ENCODE measurements at places on chromosomes 4 and X.

- peak; percentile 64 for DNase-seq
Measured at GRCh38 chr4:112515198-112516065, 548 bp downstream of the NEUROG2 start.

DNA sequence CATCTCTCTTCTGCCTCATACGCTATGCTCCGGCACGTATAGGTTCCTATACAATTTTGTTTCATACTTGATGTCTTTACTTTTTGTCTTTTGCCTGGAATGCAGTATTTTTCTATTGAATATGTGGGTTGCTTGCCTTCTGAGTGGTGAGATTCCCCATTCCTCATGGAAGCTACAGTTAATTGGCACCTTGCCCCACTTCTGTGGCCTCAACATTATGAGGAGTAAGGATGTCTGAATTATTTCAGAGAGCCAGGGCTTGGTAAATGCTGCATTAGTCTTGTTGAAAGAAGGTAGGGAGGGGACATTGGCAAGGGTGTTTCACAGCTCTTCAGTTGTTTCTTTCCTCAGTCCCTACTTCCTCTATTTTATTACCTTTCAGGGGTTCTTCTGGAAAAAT is 23.0 kb downstream of the CDKL5 start:
- no peak for DNase-seq

DNA sequence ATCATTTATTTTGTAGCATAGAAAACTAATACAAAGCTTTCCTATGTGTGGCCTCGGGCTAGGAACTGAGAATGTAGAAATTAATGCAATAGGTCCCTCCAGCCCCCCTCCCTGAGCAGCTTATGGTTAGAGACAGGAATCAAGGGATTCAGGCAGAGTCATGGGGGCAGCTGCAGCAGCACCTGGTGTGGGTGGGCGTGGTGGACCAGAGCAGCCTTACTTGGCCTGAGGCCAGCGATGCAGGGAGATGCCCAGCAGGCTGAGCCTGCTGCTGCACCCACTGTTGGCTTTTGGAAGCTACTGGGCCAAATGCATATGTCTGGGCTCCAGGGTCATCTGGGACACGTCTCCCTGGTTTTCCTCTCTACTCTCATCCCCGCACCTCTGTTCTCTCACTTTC is 74.0 kb downstream of the STK32B start:
- no peak for DNase-seq

GRCh38 chr4:39353478-39354253 is 12.5 kb downstream of the RFC1 start:
- DNase-seq = no peak

DNA sequence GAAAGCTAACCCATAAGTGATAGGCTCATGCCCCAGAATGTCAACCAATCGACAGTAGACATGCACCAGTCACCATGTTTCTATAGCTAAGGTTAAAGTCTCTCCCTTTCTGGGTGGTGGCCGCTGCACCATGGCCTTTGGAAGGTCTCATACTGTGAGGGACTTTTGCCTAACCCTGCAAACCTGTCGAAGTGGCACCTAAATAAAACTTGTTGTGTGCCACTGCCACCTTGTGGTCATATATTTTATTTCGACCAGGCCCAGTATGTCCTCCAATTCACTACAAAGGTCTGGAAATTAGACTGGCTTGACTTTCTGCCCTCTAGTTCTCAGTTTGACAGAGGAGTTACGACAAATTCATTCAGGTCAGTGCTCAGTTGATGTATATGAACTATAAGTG is 163.1 kb downstream of the SMARCA1 start:
- peak; percentile 58 for DNase-seq

- DNase-seq = no peak
Measured at GRCh38 chrX:132631579-132632232, 142.9 kb upstream of the MBNL3 start.

DNA sequence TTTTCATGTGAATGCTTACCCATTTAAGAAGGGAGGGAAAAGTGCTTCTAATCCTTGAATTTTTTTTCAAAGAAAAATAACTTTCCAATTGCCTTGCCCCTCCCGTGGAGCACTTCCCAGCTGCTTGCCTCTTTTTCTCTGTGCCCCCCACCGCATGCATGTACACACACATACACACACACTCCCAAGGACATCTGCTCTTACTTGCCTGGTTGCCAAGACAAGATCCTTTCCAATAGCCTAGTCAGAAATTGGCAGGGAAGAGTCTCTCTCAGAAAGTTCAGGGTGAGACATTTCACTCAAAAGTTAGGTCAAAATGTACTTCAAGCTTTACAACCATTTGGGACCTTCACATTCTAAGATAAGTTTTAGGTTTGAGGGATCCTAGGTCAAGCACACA is 10.9 kb downstream of the HHIP start:
- no peak for DNase-seq

DNA sequence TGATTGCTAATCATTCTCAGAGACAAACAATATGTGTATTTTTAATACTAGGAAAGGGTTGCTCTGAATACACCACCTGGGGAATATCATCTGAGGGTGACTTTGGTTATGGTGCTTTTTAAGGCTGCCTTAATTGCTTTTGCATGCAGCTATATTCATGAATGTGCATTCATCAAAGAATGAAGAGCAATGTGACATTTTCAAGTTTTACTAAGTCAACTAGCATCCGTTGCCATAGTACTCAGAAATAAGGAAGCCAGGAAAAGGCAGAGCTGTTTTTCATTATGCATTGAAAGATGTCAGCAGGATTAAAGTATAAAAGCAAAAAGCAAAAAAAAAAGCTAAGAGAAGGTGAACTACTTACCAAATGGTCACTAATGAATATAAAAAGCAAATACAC is 67.4 kb upstream of the PCDH18 start:
- no peak for DNase-seq

GRCh38 chrX:72280321-72280845 is 3.3 kb upstream of the RPS4X start:
- DNase-seq = no peak

- peak; percentile 62 for DNase-seq
Measured at GRCh38 chr4:183658362-183659028, 490 bp downstream of the RWDD4 start.

- DNase-seq = no peak
Measured at GRCh38 chr4:40710484-40711254, 39.1 kb upstream of the NSUN7 start.

GRCh38 chr4:126435491-126435890 is 1120.7 kb downstream of the FAT4 start:
- no peak for DNase-seq

DNA sequence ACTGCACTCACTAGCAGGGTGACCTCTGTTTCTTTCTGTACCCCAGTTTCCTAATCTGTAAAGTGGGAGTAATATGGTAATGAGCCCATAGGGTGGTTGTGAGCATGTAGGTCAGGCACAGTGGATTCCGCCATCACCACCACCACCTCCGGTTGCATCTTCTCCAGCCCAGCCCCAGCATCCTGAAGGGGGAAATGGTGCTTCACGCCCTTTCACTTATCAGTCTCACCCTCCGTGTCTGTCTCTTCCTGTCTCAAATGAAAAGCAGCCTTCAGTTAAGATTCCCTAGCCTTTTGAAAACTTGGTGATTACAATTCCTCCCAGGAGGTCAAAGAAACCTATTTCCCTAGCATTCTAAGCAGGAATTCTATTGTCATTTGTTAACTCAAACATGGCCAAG is 16.9 kb upstream of the XPNPEP2 start:
- no peak for DNase-seq

DNA sequence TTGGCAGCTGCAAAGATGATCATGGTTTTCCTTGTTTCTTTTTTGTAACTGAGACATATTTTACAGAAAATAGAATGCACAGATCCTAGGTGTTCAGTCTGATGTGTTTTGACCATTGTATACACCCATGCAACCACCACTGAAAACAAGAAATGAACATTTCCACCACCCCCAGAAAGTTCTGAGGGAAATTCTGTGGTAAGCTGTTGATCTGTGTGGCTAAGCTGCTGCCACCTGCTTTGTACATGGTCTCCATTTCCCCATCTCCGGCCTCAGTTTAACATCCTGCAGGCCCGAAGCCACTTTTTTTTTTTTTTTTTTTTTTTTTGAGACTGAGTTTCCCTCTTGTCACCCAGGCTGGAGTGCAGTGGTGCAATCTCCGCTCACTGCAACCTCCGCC is 65.3 kb downstream of the NYX start:
- no peak for DNase-seq

- no peak for DNase-seq
Measured at GRCh38 chrX:127011629-127012028, 192.1 kb downstream of the PRR32 start.

GRCh38 chr4:60359746-60360367 is 840.3 kb upstream of the ADGRL3 start:
- no peak for DNase-seq

DNA sequence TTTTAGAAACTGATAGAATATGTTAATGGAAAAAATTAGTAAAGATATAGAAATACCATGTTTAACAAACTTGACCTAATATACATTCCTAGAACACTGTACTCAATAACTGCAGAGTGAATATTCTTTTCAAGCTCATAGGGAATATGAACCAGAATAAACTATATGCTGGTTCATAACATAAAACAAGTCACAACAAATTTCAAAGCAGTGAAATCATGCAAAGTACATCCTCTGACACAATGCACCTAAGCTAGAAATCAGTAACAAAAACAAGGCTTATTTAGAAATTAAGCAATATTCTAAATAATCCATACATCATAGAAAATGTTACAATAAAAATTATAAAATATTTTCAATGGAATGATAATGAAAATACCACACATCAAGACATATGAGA is 9.2 kb upstream of the SEPSECS start:
- no peak for DNase-seq

DNA sequence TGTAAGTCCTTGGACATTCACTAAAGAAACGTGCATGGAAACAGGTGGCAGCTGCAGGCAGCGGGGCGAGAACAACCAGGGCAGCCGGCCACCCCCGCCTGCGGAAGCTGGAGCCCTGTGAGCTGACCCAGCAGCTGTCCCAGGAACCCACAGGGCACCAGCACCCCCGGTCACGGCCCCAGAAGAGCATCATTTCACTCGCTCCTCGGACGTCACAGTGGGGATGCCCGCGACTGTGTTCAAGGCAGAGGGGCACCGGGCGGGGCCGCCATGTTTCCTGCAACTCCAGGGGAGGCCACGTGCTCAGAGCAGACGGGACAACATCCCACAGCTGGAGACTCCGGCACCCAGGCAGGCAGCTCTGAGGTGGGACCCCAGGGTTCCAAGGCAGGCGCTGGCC is 45.0 kb upstream of the CPLX1 start:
- DNase-seq = no peak

- DNase-seq = no peak
Measured at GRCh38 chr4:47696823-47697222, 141.0 kb downstream of the CORIN start.

GRCh38 chr4:101020956-101021355 is 326.4 kb downstream of the PPP3CA start:
- no peak for DNase-seq

- DNase-seq = no peak
Measured at GRCh38 chr4:188400451-188400850, 261.2 kb downstream of the TRIML1 start.

All from activated T-cell treated with anti-CD3 and anti-CD28 coated beads, Interleukin-2, amount 50 U/mL, for 48 hours (primary cell).